ENCODE measurements at places on chromosomes 7 and 10. TPM values are rescaled to one million over a fixed set of nuclear protein-coding genes. Genes with fewer than 3 reads are reported as not detected.

GRCh38 chr7:138753610-138754009 lies 44.2 kb upstream of the TMEM213 start:
- no peak for DNase-seq

GRCh38 chr10:94264085-94264484 lies 98.7 kb downstream of the NOC3L start:
- no peak for DNase-seq

DNA sequence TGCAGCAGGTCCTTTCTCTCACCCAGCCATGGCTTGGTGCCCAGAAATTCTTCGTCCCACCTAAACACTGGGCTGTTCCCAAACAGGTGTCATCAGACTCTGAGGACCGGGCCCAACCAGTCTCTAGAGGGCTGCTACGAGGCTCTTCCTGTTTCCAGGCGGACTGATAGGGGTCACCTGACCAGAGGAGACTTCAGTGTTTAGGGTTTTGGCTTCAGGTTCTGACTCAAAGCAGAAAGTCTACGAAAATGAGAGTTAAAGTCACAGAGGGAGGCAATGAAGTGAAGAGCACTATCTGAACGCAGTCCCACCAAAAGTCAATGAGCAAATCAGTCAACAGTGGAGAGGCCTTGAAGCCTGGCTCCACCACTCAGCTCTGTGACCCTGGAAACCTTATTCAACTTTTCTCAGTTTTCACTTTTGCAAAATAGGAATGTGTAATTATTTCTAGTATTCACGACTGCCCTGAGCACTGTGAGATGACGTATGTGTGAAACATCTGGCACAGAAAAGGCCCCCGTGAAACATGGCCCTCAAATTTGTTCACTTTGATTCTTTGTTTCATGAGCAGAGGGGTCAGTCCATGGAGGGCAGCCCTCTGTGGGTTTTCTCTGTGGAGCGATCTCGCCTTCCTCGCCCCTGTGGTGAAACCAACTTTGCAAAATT lies 189.9 kb upstream of the PDE1C start:
- DNase-seq: no peak

The LEP gene
- polyA plus RNA-seq: not detected

The SHLD2 gene
- 9.3 TPM for polyA plus RNA-seq

The ATRNL1 gene
- polyA plus RNA-seq: not detected

Measured in foreskin keratinocyte (primary cell).